ENCODE measurements at places on chromosomes 1 and 21. TPM values are rescaled to one million over a fixed set of nuclear protein-coding genes. Genes with fewer than 3 reads are reported as not detected.

- DNase-seq, result no peak
These were observed 148.6 kb downstream of the HUNK start for GRCh38 chr21:32021319-32021994.

The SMAP2 gene
- total RNA-seq, result 26.0 TPM

The DAB1 gene
- total RNA-seq, result 118 TPM

The RSPO1 gene
- 0.60 TPM for total RNA-seq

The CFHR4 gene
- total RNA-seq, result not detected

Data from posterior vena cava (tissue), 2 donors.